Dermis microvascular lymphatic vessel endothelial cell (primary cell): ENCODE measurements at places on chromosomes 2 and 18. TPM values are rescaled to one million over a fixed set of nuclear protein-coding genes. Genes with fewer than 3 reads are reported as not detected.

Gene TEX261
- total RNA-seq: 22.2 and 31.5 TPM in 2 replicates

Gene STAT4
- total RNA-seq: 0.13 and 0.51 TPM in 2 replicates

Gene KIF1A
- total RNA-seq: under 0.01 TPM in 2 replicates

Gene FABP1
- not detected in 2 replicates for total RNA-seq

Gene IL1A
- not detected in 2 replicates for total RNA-seq

Gene ADAM17
- total RNA-seq: 44.5 and 45.8 TPM in 2 replicates

Gene C2orf81
- total RNA-seq: under 0.01 and 0.13 TPM in 2 replicates

Gene C2orf66
- total RNA-seq: under 0.01 and 0.13 TPM in 2 replicates

Gene RUFY4
- total RNA-seq: not detected in 2 replicates

Gene TMEM17
- 1.3 and 2.0 TPM in 2 replicates for total RNA-seq

Gene CAPN14
- total RNA-seq: under 0.01 TPM in 2 replicates

Gene RETSAT
- total RNA-seq: 51.6 and 54.1 TPM in 2 replicates

Gene TCF7L1
- 4.2 and 6.2 TPM in 2 replicates for total RNA-seq

Gene SETBP1
- total RNA-seq: 2.3 and 6.4 TPM in 2 replicates

Gene SH3RF3
- total RNA-seq: 4.5 and 8.9 TPM in 2 replicates

Gene NEUROD1
- total RNA-seq: not detected in 2 replicates

Gene FTCDNL1
- total RNA-seq: 0.38 and 0.90 TPM in 2 replicates

Gene MYO7B
- 0.13 TPM in 2 replicates for total RNA-seq

Gene GAL3ST2
- not detected in 2 replicates for total RNA-seq

Gene CXCR1
- not detected in 2 replicates for total RNA-seq

Gene HNMT
- 3.0 and 3.9 TPM in 2 replicates for total RNA-seq

Gene SPC25
- 1.4 and 4.0 TPM in 2 replicates for total RNA-seq

Gene ERMN
- not detected in 2 replicates for total RNA-seq

Gene KCNE4
- under 0.01 TPM in 1 of 2 replicates, not detected in the other for total RNA-seq

Gene POTEJ
- 0.26 and 0.38 TPM in 2 replicates for total RNA-seq
